HuH-7.5 (cell line): ENCODE measurements at places on chromosomes 6 and 20.
A peak's percentile ranks its signal among the peaks of the same experiment; 100 is the strongest.

DNA sequence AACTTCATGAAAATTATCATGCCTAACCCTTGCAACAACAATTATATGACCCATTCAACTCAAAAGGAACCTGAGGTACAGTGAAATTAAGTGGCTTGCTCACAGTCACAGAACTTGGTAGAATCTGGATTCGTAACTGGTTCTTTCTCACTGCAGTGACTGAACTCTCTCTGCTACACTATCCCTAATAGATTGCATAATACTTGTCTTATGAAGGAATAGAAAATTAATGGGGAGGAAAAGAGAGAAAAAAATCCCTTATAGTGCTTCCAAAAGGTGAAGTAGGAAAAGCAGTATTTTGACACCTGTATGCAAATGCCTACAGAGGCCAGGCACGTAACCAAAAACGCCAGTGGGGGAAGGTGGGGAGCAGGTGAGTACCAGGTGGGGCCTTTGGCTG lies 186.6 kb downstream of the LY86 start:
- DNase-seq, result no peak

DNA sequence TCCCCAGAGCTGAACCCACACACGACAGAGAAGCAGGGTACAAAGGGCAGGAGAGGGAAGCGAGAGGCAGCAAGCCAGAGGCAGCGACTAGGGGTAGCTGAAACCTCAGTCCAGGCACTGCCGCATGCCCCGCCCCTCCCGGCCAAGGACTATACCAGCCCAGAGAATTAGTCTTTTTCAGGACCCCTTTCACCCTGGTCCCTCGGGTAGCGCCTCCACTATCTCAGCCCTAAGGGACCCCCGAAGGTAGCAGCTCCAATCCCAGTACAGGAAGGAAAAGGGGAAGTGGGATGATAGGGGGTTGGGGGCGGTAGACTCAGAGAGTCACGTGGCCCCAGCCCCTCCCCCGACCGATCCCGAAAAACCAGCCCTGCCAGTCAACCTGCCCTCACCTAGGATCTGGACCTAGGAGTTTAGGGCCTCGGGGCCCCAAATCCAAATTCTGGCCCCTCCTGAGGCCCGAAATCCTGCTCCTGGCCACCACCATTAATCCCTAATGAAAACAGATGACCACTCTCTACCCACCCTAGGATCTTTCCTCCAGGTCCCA lies 1.3 kb downstream of the RGL2 start:
- DNase-seq, result peak; percentile 34

- no peak for DNase-seq
Observed at GRCh38 chr20:418858-419365, 10.8 kb downstream of the RBCK1 start.

- DNase-seq, result no peak
Observed at GRCh38 chr20:18046535-18046934, 11.2 kb downstream of the OVOL2 start.

GRCh38 chr20:57128044-57128757 lies 138.2 kb downstream of the BMP7 start:
- DNase-seq, result no peak

DNA sequence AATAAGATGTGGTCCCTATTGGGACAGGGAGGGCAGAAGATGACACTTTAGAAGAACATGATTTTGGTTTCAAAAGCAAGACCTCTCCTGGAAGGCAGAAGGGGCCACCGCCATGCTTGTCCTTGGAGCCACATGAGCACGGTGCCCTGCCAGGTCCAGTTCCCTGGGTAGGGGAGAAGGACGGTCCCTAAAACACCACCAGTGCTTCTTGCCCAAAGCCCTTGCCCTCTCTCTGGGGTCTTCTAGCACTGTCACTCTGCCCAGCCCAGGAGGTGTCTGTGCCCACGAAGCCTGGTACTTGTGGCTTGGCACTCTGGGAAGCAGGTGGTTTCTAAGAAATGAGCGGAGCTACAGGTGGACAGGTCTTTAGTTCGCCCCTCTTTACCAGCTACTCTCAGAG lies 46.0 kb downstream of the PLCG1 start:
- DNase-seq, result no peak

- no peak for DNase-seq
Observed at GRCh38 chr20:46674253-46675083, 14.8 kb downstream of the TP53RK start.

DNA sequence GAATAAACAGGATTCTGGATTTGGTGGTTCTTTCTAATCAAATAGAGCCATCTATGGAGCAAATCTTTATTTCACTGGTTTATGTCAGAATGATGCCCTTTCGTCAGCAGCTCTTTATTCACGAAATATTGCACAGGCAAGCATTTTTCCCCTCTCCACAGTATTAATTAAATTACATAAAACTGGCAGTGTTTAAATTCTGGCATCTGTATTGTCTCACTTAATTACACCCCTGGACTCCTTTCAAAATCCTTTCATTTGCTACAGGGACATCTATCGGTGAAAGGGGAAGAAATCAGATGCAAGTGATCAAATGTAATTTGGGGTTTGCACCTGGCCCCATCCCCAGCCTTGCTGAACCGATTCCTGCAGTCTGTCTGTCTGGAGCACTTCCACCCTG lies 801.9 kb downstream of the QKI start:
- no peak for DNase-seq

GRCh38 chr20:18650224-18650623 lies 62.4 kb downstream of the DTD1 start:
- DNase-seq, result no peak

DNA sequence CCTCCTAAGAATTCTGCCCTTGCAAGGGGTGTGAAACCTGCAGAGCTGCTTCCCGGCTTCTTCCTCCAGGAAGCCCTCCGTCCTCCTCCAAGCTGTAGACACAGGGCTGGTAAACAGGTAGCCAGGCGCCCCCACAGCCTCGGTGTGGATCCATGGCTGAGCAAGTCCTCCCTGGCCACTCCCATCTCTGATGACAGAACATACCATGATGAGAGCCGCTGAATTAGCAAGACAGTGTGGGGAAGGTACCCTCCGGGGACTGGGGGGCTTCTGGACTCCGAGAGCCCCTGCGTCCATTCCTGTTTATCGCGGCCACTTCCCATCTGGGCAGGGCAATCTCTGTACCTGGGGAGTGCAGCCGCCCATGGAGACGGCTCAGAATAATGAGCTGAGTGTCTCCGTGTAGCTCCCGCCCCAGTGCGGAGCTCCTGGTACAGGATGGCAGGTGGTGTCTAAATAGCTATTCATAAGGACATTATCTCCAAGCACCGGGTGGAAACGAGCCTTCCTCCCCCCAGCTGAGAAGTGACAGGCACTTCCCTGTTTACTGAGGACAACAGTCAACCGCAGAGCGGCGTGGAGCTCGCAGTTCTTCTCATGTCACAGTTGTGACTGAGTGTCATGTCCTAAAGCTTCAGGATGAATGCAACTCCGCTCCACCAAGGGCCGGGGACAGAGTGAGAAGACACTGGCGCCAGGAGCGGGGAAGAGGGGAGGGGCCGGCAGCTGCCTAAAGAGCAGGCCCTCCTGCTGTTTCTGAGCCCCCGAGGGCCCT lies 22.7 kb upstream of the NTSR1 start:
- DNase-seq, result no peak

GRCh38 chr6:78615430-78615904 lies 251.9 kb upstream of the IRAK1BP1 start:
- DNase-seq, result no peak

DNA sequence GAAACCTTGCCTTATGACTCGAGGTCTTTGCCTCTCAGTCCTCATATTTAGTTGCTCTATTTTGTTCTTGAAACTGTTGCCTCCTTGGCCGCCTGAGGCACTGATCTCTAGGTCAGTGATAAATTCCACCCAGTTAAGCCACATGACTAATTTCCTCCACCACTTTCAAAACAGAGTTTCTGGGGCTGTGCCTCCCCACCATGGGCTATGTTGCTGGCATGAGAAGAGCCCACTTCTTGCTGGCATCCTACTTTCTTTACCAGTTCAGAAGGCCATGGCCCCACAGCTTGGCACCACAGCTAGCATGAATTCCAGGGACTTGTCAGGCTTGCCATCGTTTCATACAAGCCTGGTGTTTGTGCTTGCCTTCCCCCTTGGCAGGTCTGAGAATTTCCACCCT lies 361.4 kb upstream of the JAG1 start:
- DNase-seq, result no peak

DNA sequence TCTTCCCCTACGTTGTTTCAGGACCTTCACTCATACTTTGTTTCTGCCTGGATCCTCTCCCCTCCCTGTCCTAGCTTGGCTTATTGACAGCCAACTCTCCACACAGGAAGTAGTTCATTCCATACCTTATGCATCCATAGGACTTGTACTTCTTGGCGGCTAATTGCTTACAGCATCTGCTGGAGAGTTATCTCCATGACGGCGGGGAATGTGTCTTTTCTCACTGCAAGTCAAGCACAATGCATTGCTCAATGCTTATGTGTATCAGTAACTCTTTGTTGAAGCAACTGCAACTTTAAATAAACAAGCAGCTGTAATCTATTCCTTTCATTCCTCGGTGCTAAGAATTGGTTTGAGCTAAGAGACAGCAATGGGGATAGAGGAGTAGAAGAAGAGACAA lies 551.3 kb upstream of the EPHA7 start:
- DNase-seq, result no peak

- DNase-seq, result no peak
Observed at GRCh38 chr20:37220731-37221130, 40.9 kb downstream of the GHRH start.

GRCh38 chr6:43509984-43510826 lies at the start of gene LRRC73:
TSS of gene LRRC73 (minus strand) at chr6:43510346. CDS start at chr6:43509785, 561 bp downstream.
- peak; percentile 64 for DNase-seq

DNA sequence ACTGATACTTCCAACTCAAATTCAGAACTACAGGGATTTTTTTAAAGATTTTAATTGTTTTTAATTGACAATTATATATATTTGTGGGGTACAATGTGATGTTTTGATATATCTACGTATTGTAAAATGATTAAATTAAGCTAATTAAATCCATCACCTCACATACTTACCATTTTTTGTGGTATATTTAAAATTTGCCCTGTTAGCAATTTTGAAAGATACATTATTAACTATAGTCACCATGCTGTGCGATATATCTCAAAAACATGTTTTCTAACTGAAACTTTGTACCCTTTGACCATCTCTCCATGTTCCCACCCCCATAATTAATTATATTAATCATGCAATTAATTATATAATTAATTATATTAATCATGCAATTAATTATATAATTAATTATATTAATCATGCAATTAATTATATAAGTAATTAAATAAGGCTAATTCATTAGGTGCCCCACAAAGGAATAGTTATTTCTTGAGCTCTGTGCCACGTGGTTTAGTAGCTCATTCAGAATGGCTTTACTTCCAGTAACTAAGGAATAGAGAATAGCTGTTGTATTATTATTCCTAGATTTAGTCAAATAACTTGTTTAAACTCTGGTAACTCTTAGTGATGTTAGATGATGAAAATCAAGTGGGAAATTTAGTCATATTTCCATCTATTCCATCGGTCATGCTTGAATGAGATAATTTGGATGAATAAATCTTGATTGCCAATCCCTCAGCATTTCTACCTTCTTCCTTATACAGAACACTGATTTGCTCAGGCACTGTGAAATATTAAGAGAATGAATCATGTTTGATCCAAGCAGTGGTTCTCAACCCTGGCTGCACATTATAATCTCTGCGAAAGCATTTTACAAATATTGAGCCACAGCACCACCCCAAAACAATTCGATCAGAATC lies 25.1 kb downstream of the LOC128125822 start:
- DNase-seq, result no peak

- no peak for DNase-seq
Observed at GRCh38 chr6:150403458-150404246, 34.8 kb downstream of the IYD start.

DNA sequence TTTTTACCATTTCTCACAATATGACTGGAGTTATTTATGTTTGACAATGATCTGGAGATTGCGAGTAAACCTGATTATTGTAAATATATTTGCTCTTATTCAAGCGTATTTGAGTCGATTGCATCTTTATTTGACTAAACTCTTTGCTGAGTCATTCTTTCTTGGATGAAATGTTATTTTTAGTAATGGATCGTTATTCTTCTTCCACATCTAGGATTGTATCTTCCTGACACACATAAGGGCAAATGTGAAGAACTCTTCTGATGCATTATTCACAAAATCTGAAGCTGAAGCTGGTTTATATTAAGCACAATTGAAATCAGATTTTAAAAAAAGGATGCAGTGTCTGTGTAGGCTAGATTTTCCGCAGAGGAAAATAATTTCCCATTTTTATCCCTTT lies 68.2 kb downstream of the SEL1L2 start:
- DNase-seq, result no peak

DNA sequence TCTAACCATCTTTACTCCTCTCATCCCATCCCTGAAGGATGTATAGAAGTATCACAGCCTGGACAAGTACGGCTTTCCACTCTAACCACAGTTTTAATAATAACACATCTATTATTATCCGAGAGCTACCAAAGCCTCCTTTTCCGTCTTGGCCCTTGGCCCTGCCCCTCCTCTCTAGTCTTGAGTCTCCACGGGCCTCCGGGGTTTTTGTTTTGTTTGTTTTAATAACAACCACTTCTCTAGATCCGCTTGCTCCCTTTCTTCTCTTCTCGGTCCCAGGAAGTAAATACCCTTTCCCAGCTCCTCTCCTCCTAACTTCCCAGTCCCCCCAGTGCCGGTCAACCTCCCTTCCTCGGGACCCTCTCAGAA lies 661 bp downstream of the LCA5 start:
- no peak for DNase-seq

GRCh38 chr6:131169613-131170012 lies 34.3 kb downstream of the AKAP7 start:
- DNase-seq, result no peak

- DNase-seq, result no peak
Observed at GRCh38 chr20:63378626-63379025, 17.5 kb upstream of the CHRNA4 start.

DNA sequence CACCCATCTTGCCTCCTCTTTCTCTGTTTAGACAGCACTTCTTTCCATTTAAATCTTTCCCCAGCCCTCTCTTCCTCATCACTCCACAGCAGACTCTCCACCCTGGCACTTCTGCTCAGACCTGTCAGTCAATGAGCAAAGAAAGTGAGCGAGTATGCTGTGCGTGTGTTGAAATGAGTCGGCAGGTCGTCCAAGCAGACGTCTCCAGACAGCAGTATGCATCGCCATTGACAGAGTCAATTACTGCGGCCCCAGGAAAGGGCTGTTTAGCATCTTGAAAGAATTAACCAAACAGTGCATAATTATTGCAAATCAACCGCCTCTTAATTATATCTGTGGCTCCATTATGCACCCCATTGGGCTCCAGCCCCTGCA lies 54.8 kb upstream of the KCNG1 start:
- DNase-seq, result no peak

DNA sequence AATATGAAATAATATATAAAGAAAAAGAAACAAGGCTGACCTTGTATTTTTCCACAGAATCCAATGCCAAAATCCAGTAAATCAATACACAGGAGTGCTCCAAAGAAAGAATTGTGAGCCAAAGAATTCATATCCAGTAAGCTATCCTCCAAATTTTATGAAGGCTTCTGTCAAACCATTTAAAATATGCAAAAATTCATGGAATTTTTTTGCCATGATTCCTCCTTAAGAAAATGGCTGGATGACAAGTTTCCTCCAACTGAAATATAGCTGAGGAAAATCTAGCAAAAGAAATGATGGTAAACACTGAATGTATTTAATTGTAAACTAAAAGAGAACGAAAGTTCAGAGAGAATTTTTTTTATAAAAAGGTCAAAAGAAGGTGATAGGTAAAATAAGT lies 290.3 kb downstream of the UBE3D start:
- no peak for DNase-seq

- DNase-seq, result no peak
Observed at GRCh38 chr20:12638633-12639312, 370.0 kb upstream of the SPTLC3 start.

- DNase-seq, result no peak
Observed at GRCh38 chr6:36524871-36525270, 22.4 kb downstream of the STK38 start.

- no peak for DNase-seq
Observed at GRCh38 chr6:41608443-41609151, 29.7 kb upstream of the MDFI start.
